ENCODE measurements at places on chromosomes 16 and 17. TPM values are rescaled to one million over a fixed set of nuclear protein-coding genes. Genes with fewer than 3 reads are reported as not detected.

DNA sequence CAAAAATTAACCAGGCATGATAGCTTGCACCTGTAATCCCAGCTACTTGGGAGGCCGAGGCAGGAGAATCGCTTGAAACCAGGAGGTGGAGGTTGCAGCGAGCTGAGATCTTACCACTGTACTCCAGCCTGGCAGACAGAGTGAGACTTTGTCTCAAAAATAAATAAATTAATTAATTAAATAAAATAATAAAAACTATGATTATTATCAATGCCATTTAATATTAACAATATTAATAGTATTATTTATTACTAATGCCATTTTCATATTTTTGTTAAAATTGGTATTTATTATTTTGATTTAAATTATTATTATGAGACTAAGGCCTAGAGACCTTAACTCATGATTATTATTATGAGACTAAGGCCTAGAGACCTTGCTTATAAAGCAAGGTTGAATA, 121.2 kb downstream of the CDH11 start:
- DNase-seq = no peak

GRCh38 chr16:69829338-69829737, 67.2 kb downstream of the WWP2 start:
- DNase-seq = no peak

GRCh38 chr16:50306287-50306686, 39.9 kb downstream of the ADCY7 start:
- no peak for DNase-seq

DNA sequence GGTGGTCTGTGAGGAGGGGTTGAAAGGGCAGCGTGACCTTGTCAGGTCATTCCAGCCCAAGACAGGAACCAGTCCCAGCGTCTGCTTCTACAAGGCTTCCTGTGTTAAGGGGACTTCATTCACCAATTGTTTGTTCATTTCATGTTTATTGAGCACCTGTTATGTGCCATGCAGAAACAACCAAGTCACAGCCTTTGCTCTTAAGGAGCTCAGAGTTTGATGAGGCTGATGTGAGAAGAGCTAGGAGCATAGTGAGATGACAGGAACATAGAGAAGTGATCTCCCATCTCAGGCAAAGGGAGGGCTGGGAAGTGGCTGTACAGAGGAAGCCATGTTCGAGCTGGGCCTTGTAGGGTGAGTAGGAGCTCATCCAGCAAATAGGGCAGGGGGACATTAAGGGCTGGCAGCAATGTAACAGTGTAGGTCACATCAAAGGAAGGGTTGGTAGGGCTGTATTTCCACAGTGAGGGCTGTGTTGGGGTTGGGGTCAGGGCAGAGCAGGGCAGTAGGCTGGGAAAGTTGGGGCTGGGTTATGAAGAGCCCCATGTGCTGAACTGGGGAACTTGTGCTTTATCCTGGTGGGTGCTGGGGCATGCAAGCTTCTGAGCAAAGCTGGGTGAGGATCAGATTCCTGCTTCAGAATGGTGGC, 79.8 kb downstream of the ARHGAP23 start:
- DNase-seq = no peak

- peak; percentile 58 for DNase-seq
Measured at GRCh38 chr17:43832976-43833829, at the start of gene MPP3. Gene MPP3, minus strand, starts transcription at chr17:43833146. Its CDS starts 1,240 bp downstream, at chr17:43831906.

DNA sequence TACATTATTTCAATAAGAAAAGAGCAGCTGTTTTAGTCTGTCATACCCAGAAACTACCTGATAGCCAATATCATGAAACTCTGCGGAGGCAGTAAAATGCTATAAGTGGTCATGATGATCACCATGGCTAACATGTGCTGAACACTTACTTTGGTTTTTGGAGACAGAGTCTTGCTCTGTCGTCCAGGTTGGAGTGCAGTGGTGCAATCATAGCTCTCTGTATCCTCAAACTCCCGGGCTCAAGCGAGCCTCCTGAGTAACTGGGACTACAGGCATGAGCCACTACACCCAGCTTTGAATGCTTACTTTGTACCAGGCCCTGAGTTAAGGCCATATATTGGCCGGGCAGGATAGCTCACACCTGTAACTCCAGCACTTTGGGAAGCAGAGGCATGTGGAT, 101.2 kb upstream of the DHX40 start:
- DNase-seq = no peak

GRCh38 chr17:63480826-63481487, 4.1 kb downstream of the ACE start:
- DNase-seq = no peak

DNA sequence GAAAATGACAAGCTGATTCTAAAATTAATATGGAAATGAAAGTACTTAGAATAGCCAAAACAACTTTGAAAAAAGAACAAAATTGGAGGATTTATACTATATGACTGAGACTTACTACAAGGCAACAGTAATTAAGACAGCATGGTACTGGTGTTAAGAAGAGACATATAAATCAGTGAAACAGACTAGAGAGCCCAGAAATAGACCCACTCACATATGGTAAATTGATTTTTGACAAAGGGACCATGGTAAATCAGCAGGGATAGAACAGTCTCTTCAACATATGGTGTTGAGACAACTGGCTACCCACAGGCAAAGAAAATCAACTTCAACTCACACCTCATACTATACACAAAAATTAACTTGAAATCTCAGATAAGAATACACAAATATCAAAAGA, 12.9 kb downstream of the CMC2 start:
- no peak for DNase-seq

GRCh38 chr17:38867179-38867967, 2.5 kb upstream of the LASP1 start:
- peak; percentile 57 for DNase-seq

DNA sequence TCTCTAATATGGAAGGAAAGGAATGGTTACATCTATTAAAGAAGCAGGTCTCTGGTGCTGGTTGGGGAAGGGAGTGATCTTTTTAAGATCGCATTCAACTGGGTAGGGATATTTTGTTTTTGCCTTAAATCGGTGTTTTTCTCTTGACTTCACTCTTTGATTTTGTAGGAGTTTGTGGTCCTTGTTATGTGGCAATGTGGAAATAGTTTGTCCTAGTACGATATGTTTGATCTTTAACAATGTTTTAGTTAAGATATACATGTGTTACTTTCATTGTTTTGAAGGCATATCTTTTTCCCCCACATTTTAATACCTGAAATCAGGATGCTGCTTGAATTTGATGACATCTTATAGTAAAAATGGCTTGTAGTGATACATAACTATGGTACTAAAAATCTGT, 8.7 kb downstream of the GGNBP2 start:
- no peak for DNase-seq

- DNase-seq = peak; percentile 62
Measured at GRCh38 chr17:77312786-77313599, 172.2 kb downstream of the SEC14L1 start.

- no peak for DNase-seq
Measured at GRCh38 chr17:42803074-42803883, 4.6 kb downstream of the CNTD1 start.

DNA sequence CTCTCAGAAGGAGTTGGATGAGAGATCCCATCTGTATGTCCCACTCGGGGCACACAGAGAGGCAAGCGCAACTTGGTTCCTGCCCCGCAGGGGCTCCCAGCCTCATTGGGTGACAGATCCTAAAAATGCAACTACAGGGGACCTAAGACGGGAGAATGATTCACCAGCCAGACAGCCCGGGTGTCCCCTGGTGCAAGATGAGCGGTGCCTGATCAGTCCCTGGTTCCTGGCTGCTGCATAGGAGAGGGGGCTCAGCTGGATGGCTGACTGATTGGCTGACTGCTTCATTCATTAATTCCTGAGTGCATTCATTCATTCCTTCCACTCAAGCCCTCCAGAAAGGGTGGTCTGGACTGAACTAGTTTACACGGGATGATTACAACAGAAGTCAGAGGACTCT, 22.0 kb downstream of the WNT3 start:
- DNase-seq = no peak

GRCh38 chr17:70037498-70037897, 37.5 kb upstream of the KCNJ16 start:
- DNase-seq = no peak

- DNase-seq = no peak
Measured at GRCh38 chr17:80476877-80477646, 655 bp upstream of the NPTX1 start.

GRCh38 chr17:74750327-74751069, 2.1 kb downstream of the NHERF1 start:
- DNase-seq = no peak

GRCh38 chr16:51155820-51156806, 5.0 kb upstream of the SALL1 start:
- no peak for DNase-seq

FBXW10 gene
- total RNA-seq = not detected

KCTD19 gene
- not detected for total RNA-seq

PRPSAP1 gene
- 28.0 TPM for total RNA-seq

CCDC40 gene
- 8.3 TPM for total RNA-seq

DHRS7C gene
- 10.2 TPM for total RNA-seq

KLHL10 gene
- total RNA-seq = not detected

SCGB1C2 gene
- not detected for total RNA-seq

DRC3 gene
- total RNA-seq = 2.5 TPM

ZNHIT3 gene
- total RNA-seq = 20.0 TPM

TBX2 gene
- 7.0 TPM for total RNA-seq

CA5A gene
- total RNA-seq = 0.16 TPM

PIMREG gene
- total RNA-seq = not detected

WFIKKN1 gene
- total RNA-seq = 0.18 TPM

ACSM2A gene
- not detected for total RNA-seq

CDR2L gene
- total RNA-seq = 25.3 TPM

Measured in heart right ventricle (tissue), 16 donors.